ENCODE measurements at places on chromosomes 7 and 10. TPM values are rescaled to one million over a fixed set of nuclear protein-coding genes. Genes with fewer than 3 reads are reported as not detected.

- H3K27ac ChIP-seq = no peak overlapping the region
- H3K4me1 ChIP-seq = peaks cover 12% of the 10 kb centered on the region
- peaks cover 11% of the 10 kb centered on the region for H3K27me3 ChIP-seq
- H3K36me3 ChIP-seq = no peaks in the 10 kb centered on the region
- DNase-seq = no peak
Observed at GRCh38 chr7:155538293-155538692, 8.1 kb downstream of the CNPY1 start.

- H3K27ac ChIP-seq = no peak overlapping the region
- peaks cover 3% of the 10 kb centered on the region for H3K36me3 ChIP-seq
- no peaks in the 10 kb centered on the region for H3K27me3 ChIP-seq
- no peak overlapping the region for H3K4me3 ChIP-seq
Observed at GRCh38 chr7:158362912-158363905, 224.4 kb downstream of the PTPRN2 start.

GRCh38 chr7:2873686-2874551, 29.8 kb upstream of the GNA12 start:
- no peak for DNase-seq
- no peak overlapping the region for H3K4me3 ChIP-seq
- peaks cover 10% of the 10 kb centered on the region for H3K27me3 ChIP-seq
- no peak overlapping the region for H3K27ac ChIP-seq

- no peak overlapping the region for H3K27ac ChIP-seq
- 0 out of 2 replicates have a peak, but pooled peaks cover 4% of the 10 kb centered on the region for H3K36me3 ChIP-seq
- no peaks in the 10 kb centered on the region for H3K4me1 ChIP-seq
Observed at GRCh38 chr7:129423700-129424410, 10.4 kb upstream of the STRIP2 start.

DNA sequence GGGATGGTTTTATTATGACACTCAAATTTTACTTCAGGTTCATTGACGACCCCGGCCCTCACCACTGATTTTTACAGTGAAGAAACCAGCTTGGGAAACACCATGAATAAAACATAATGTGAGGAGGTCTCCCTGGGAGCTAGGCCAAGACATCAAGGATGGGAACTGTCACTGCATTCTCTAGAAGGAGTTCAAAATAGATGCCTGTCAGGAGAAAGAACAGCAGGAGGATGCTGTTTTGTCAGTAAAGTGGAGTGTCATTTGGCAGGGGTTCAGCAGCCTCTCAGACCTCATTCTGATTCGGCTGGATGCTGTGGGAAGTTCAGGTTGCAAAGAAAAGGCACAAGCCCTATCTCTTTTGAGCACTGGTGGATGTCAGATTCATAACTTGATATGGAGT, 360.3 kb upstream of the C7orf33 start:
- H3K27ac ChIP-seq = no peak overlapping the region
- no peaks in the 10 kb centered on the region for H3K4me1 ChIP-seq
- no peaks in the 10 kb centered on the region for H3K36me3 ChIP-seq
- 0 out of 3 replicates have a peak, but pooled peaks cover 3% of the 10 kb centered on the region for H3K27me3 ChIP-seq
- no peak for DNase-seq

DNA sequence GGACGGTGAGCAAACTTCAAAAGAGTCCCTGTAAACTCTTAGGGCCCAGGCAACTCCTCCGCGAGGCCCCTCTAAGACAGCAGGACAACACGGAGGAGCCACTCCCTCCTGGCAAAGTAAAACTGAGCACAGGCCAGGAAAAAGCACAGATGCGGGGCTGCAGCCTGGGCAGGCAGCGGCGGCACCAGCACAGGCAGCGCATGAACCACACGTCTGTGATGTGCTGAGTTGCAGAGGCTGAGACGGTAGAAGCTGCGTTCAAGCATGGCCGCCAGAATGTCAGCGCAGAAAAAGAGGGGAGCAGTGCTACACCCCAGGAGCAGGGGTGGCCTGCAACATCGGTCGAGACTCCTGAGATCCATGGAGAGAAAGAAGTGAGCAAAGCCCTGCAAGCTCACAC, 46.1 kb upstream of the STK17A start:
- H3K4me1 ChIP-seq = no peaks in the 10 kb centered on the region
- H3K4me3 ChIP-seq = no peak overlapping the region
- no peak for DNase-seq
- no peak overlapping the region for H3K27ac ChIP-seq
- no peaks in the 10 kb centered on the region for H3K36me3 ChIP-seq

DNA sequence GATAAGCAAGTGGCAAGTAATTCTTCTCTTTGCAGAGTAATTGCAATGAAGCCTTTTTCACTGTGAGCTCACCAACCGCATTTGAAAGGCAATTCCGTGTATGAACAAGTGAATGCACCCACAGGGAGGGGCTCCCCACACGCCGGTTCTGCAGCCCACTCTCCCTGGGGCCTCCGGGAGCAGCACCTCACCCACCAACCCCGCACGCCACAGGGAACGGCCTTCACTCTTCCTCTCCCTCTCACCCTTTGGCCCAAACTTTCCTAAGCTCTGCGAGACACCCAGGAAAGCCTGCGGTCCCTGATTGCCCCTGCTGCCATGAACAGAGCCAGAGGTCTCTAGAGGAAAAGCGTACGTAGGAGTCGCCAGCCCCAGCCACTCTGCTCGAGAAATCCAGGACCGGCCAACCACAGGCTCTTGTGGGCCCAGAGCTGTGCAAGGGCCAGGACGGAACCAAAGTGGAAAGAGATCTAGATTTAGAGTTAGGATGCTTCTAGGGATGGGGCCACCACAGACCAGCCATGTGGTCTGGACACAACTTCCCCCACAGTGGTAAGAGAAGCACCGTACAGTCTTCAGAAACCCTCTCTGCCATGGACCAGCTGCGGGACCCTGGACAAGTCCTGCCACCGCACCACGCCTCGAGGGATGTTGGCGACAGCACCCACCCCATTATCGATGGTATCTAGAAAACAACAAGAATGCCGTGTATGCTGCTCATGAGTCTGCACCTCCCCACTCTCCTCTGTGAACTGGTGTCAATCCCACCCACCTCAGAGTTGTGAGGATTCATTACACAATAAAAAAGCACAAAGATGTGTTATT, 3.6 kb downstream of the WDR86 start:
- H3K27ac ChIP-seq = no peak overlapping the region
- no peaks in the 10 kb centered on the region for H3K27me3 ChIP-seq
- H3K4me1 ChIP-seq = peaks cover 60% of the 10 kb centered on the region
- DNase-seq = no peak
- H3K4me3 ChIP-seq = no peak overlapping the region

DNA sequence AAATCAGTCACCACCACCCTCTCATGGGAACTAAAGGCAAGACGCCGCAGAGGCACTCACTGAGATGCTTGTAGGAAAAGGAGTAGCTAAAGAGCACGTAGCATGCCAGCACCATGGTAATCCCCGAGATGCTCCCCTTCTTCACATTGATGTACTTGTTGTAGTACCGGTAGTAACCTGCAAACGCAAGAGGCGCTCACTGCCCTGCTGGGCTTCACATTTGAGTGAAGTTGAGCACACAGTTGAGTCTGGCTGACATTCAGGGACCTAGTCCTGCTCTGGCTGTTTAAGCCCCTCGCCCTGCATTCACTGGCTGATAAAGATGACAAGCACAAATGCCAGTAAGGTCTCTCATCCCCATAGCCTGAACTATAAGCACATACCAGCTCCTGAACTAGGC, 6.9 kb downstream of the ATP5MF start:
- H3K27me3 ChIP-seq = no peaks in the 10 kb centered on the region
- DNase-seq = peak; percentile 35
- H3K27ac ChIP-seq = no peak overlapping the region
- no peak overlapping the region for H3K4me3 ChIP-seq
- peaks cover 38% of the 10 kb centered on the region for H3K4me1 ChIP-seq
- peaks cover 22% of the 10 kb centered on the region for H3K36me3 ChIP-seq

GRCh38 chr10:25901199-25901598, 32.8 kb upstream of the MYO3A start:
- H3K4me1 ChIP-seq = no peaks in the 10 kb centered on the region
- DNase-seq = no peak
- no peak overlapping the region for H3K4me3 ChIP-seq
- H3K27ac ChIP-seq = no peak overlapping the region

DNA sequence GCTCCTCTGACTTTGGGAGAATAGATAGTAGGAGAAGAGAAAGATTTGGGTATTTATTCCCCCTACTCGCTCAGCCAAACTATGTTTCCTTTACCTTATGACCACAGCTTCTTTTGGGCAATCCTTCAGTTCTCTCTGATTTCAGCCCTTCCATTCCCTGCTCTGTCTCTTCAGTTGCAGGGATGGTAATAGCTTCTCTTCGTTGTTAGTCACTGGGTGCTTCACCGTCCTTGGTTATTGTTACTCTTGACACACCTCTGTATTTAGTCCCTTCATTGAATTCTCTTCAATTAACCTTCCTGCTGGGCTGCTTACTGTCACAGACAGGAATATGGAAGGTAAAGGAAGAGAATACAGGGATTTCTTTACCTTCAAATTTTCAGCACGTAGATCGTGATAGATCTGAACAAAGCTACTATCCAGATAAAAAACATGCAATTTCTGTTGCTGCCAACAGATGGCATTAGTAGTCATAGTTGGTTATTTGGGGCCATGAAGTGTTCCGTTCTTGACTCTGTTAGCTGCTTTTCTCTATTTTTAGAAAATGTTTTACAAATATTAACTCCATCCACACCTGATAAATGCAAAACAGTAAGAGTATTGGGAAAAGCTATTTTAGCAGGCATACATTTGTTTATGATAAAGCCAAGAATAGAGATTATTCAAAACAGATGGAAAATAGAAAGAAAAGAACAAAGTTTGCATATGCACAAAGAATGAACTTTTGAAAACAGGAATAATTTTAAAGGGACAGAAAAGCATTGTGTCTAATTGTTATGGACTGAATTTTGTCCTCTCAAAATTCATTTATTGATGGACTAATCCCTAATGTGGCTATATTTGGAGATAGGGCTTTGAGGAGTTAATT, 14.0 kb upstream of the PTTG1IP2 start:
- H3K36me3 ChIP-seq = no peaks in the 10 kb centered on the region
- H3K4me3 ChIP-seq = no peak overlapping the region
- no peaks in the 10 kb centered on the region for H3K27me3 ChIP-seq
- H3K27ac ChIP-seq = no peak overlapping the region
- DNase-seq = peak; percentile 10

DNA sequence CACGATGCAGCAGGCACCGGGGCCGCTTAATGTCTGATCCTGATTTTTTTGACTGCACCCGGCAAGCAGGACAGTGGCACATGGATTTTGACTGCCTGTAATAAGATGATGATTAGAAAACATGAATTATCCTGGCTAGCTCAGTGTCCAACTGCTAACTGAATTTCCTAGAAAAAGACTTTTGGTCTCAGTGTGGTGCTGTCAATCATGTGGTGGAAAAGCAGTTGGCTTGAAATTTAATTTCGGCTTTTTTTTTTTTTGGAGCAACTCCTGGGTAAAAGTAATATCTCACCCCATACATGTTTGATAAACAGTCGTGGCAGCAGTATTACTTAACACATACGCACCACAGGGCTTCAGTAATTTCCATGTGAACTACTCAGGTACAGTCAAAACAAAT, 227.7 kb downstream of the FANK1 start:
- no peaks in the 10 kb centered on the region for H3K36me3 ChIP-seq
- H3K4me3 ChIP-seq = no peak overlapping the region
- no peak overlapping the region for H3K27ac ChIP-seq
- DNase-seq = no peak

- peaks cover 90% of the 10 kb centered on the region for H3K4me1 ChIP-seq
- no peak overlapping the region for H3K27ac ChIP-seq
- H3K4me3 ChIP-seq = peak overlapping the region; percentile 42
- peaks cover 28% of the 10 kb centered on the region for H3K27me3 ChIP-seq
- DNase-seq = no peak
Observed at GRCh38 chr10:5589661-5590511, 65.1 kb downstream of the CALML3 start.

GRCh38 chr10:8656261-8656660, 601.8 kb downstream of the GATA3 start:
- no peak overlapping the region for H3K27ac ChIP-seq
- DNase-seq = no peak
- no peaks in the 10 kb centered on the region for H3K4me1 ChIP-seq
- H3K4me3 ChIP-seq = no peak overlapping the region
- H3K27me3 ChIP-seq = no peaks in the 10 kb centered on the region
- H3K36me3 ChIP-seq = no peaks in the 10 kb centered on the region

DNA sequence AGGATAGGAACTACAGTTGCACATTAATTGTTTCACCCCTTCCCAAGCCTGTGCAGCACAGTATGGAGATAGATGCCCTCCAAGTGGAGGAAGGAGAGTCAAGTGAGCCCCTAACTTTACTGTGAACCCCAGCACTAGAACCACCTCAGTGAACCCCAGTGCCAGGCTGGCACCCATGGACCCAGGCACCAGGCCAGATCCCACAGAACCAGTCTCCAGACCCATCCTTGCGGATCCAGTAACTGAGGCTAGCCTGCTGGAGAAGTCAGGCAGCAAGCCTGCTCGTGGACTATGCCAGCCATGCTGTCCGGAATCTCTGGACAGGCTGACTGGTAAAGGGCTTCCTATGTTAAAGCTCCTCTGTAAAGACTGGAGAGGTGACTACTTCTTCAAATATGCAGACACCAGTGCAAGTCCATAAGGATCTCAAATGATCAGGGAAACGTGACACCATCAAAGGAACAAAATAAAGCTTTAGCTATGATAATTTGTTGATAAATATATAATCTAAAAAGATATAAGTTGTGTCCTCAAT, 27.7 kb downstream of the SHOC2 start:
- DNase-seq = no peak
- H3K36me3 ChIP-seq = peaks cover 4% of the 10 kb centered on the region

ZNF853 gene
- total RNA-seq = 2.1 TPM

C1QL3 gene
- not detected for total RNA-seq

CALML5 gene
- total RNA-seq = not detected

SPDYE11 gene
- total RNA-seq = not detected

NKX1-2 gene
- not detected for total RNA-seq

ASZ1 gene
- total RNA-seq = not detected

Measured in HepG2 (cell line).